ENCODE measurements at places on chromosomes 5 and 9.

GRCh38 chr5:69295088-69295754 lies 37.4 kb downstream of the CCDC125 start:
- DNase-seq: no peak

GRCh38 chr5:62259699-62260250 lies 46.2 kb upstream of the KIF2A start:
- DNase-seq: no peak

DNA sequence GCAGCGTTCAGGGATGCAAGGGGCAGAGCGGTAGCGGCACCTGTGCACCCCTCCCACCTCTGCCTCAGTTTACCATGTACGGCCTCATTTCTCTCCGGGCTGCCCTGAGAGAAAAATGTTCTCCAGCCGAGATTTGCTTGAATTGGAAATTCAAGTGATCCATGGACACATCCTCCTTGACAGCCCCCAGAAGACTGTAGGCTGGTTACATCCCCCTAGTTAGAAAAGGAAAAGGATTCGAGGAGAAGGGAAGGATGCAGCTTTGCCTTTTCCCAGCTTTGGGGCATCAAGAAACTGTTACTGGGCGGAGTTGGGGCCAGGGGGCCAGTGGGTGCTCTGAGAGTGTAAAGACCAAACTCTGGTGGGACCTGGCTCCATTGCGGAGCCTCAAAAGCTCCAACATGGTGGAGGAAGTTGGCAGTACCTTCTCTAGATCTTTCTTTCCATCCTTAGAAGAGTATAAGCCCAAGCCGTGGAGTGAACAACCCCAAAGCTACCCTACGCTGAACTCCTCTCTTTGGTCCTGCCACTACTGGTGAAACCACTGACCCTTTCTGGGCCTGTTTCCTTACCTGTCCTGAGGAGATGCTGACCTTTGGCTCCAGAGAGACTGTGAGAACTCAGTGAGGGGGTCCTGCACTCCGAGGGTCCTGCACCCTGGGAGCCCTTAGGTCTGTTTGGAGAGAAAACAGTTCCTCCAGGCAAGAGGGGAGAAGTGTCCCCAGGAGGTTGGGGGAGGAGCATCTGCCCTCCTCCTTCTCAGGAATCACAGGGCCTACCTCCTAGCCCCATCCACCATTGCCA lies 1.0 kb upstream of the BARX1 start:
- DNase-seq: no peak

DNA sequence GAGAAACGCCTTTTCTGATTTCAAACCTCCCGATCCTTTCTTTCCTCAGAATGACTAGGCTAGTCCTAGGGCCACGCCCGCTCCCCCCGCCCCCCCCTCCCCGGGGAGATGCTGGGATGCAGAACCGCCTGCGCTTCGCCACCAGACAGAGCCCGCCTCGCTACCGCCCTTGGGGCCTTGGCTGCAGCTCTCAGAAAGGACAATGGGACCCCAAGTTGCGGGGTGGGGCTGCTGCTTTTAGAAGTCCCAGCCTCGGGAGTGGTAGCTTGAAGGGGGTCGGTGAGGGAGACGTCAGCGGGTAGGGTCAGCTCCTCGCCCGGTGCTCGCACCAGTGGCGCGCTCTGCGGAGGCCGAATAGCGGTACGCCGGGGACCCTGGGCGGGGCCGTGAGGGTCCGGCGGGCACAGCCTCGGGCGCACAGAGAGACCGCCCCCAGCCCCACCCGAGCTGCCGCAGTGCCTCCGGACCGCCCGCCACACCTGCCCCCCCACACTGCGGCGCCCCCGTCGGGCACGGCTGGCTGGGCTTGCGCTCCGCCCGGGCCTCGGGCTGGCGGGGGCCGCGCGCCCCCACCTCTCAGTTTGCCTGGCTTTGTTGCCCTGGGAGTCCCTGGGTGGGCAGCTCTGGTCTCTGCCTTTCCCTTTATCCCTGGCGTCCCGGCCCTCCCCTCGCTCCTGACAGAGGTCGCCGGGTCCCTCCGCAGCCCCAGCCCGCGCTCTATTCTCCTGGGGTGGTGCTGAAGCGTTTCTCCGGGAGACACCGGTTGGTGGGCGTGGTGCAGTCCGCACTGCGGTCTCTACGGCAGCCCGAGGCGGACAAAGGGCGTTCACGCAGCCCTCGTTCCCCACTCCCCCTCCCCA lies 1.2 kb downstream of the MAP1B start:
- peak; percentile 81 for DNase-seq

DNA sequence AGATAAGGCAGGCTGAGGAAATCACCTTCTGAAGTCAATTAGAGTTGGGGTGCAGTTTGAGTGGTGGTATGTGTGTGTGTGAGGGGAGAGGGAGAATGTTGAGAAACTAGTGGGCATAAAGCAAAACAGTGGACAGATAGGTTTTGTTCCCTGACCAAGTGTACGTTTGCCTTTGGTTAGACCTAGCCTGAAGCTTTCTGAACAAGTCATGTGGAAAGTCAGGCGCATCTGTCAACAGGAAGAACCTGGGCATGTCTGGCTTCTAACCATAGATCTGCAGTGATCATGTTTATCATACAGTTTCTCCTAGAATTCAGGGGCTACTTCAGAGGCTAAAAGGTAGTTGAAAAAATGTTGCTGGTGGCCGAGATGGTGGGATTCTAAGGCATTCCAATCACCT lies 143.2 kb upstream of the PCA3 start:
- no peak for DNase-seq

GRCh38 chr9:16112116-16112515 lies 559.3 kb downstream of the CCDC171 start:
- no peak for DNase-seq

- DNase-seq: peak; percentile 31
Observed at GRCh38 chr9:5817862-5818261, 15.1 kb downstream of the ERMP1 start.

GRCh38 chr9:123127512-123128075 lies 94.1 kb downstream of the GPR21 start:
- no peak for DNase-seq

- DNase-seq: peak; percentile 55
Observed at GRCh38 chr9:4887556-4887955, 94.8 kb downstream of the RCL1 start.

- DNase-seq: peak; percentile 74
Observed at GRCh38 chr5:36079200-36079781, 12.6 kb upstream of the UGT3A2 start.

- no peak for DNase-seq
Observed at GRCh38 chr5:179124273-179124852, 64.2 kb downstream of the ZNF354C start.

DNA sequence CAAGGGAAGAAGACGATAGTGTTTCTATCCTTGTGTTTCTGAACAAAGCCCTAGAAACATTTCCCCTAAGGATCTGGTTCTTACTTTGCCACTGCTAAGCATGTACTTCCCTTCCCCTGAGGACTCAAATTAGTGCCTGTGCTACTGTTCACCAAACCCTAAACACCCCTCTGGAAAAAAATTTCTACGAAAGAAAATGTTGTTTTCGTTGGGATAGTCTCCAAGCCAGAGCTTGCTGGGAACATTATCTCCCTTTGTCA lies 294.6 kb downstream of the BNC2 start:
- no peak for DNase-seq

DNA sequence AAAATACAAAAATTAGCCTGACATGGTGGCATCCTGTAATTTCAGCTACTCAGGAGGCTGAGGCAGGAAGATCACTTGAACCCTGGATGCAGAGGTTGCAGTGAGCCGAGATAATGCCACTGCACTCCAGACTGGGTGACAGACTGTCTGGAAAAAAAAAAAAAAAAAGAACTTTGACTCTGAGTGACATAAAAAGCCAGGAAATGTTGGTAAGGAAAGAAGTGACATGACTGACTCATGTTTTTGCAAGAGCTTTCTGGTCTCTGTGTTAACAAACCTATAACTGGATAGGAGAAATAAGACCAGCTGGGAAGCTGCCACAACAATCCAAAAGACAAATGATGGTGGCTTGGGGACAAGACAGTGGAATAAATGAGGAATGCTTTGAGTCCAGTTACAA lies 272.1 kb downstream of the HINT1 start:
- DNase-seq: no peak

GRCh38 chr5:159969966-159970365 lies 39.0 kb upstream of the TTC1 start:
- DNase-seq: peak; percentile 10

DNA sequence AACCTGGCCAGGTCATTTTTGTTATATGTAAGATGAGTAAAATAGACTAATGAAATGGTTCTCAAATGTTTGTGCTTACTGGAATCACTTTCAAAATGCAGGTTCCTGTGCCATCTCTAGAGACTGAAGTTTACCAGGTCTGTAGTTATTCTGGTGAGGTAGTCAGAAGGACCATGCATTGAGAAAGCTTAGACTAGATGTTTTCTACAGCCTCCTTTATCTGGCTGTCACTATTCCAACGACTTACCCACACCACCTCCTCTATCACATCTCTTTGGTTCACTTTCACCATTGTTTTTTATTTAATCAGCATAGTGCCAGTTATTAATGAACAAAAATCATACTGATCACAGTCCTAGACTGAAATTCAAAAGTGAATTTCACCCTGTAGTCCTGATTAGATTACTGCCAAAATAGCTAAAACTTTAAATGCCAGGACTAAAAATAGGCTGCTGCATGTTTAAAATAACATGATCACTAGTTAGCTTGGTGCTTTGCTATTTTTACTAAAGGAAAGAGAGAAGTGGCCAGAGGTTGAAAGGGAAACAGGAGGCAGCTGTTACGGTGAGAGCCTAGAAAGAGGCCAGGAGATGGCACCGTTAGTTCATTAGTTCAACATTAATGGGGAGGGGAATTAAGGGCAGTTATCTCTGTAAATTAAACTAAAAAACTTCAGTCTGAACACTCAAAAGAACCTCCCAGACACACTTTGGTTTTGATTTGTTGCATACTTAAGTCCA lies 13.9 kb upstream of the FNIP1 start:
- DNase-seq: peak; percentile 12

- DNase-seq: no peak
Observed at GRCh38 chr5:123297866-123298265, 125.3 kb downstream of the CEP120 start.

GRCh38 chr5:116953251-116953930 lies 378.8 kb upstream of the SEMA6A start:
- DNase-seq: no peak

DNA sequence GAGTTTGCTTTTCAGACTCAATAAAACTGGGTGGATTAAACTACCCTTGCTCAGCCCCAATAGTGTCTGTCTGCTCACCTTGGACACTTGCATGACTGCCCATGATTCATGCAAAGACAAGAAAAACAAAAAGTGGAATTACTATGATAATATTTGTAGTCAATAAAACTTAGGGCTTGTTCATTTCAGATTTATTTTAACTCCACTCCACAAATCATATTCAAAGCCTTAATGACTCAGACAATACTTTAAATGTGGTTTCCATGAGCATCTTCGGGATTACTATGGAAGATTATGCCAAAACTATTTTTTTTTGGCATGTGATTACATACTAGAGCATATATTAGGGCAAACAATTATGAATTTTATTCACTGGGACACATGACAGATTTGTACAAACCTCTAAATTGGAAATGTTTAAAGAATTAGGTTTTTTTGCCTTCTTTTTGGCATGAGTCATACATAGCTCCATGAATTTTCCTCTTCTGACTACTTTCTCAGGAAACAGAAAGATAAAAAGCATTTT lies 468.9 kb downstream of the ACTL7B start:
- peak; percentile 70 for DNase-seq

DNA sequence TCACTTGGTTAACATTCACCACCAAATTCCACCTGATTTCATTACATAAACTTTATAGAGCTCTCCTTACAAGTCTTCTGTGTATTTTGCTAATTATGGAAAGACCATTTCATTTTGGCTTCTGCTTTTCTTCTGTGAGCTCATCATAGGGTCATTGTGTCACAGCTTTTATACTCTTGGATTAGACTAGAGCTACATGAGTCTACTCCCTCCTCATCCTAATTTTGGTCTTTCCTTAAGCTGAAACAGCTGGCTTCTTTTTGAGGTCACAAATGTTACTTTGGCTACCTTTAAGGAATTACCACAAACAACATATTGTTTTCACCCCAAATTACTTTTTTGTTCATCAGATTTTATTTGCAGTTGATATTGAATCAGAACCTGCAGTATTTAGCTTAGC lies 103.0 kb downstream of the NPR3 start:
- DNase-seq: no peak

DNA sequence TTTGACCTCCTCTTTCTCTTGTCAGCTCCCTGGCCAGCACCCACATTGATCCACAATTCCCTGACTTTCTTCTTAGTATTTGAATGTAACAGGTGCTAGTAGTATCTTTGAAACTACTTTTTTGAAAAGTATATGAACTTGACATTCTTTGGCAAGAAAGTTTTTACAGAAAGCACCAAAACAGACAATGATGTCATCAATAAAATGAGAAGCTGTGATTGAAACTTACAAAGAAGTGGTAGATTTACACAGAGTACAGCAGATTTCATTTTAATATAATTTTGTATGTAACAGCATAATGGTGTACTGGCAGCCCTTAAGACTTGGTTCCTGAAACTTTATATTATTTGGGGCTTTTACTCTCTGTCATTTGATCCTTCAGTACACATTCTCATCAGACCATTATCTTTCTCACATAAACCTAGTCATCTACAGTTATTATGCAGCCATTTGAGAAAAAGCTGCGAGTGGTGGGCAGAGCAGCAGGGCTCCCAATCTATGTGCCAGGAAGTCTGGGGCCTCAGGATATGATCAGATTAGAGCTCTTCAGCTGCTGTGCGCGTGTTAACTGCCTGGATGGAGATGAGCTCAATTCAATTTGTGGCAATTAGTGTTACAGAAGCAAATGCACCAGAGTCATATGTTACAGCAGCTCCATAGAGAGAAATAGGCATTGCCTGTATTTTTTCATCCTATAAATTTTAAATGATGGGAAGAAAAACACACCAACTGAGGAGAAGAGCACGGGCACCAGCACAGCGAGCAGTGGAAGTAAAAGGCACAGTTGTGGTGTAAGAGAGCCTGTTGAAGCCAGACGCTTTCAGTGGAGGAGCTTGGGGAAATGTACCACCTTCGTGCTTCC lies 126.1 kb downstream of the STARD4 start:
- DNase-seq: no peak

- DNase-seq: peak; percentile 83
Observed at GRCh38 chr5:144187699-144188294, 17.1 kb downstream of the KCTD16 start.

DNA sequence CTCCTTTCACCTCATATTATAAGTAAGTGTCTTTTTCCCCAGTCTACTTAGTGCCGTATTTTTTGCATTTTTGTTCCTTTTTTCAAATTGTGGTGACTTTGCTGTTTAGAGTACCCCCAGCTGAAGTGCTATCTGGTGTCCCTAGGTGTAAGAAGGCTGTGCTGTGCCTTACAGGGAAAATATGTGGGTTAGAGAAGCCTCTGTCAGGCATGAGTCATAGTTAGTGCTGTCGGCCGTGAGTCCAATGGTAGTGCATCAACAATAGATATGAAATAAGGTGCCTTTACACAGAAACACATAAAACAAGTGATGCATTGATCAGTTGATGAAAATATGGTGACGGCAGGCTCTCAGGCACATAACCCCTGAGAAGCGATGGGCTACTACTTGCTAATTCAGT lies 20.1 kb downstream of the SYK start:
- no peak for DNase-seq

GRCh38 chr5:66565878-66566277 lies 30.3 kb upstream of the MAST4 start:
- DNase-seq: no peak

DNA sequence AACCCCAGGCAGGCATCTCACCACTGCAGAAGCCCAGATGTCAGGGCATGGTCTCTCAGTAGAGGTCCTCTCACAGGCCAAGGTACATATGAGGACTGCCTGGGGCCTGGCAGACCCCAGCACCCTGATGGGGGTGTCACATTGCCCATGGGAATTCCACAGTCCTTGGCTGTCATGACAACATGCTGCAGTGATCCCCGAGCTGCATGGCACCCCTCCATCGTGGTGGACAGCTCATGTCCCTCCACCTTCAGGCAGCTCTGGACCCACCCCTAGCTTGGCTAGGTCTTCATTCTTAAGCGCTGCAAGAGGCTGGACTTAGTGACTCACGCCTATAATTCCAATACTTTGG lies 74.1 kb upstream of the LRRTM2 start:
- no peak for DNase-seq
